ENCODE measurements at places on chromosomes 16 and 17. TPM values are rescaled to one million over a fixed set of nuclear protein-coding genes. Genes with fewer than 3 reads are reported as not detected.
A peak's percentile ranks its signal among the peaks of the same experiment; 100 is the strongest.

DNA sequence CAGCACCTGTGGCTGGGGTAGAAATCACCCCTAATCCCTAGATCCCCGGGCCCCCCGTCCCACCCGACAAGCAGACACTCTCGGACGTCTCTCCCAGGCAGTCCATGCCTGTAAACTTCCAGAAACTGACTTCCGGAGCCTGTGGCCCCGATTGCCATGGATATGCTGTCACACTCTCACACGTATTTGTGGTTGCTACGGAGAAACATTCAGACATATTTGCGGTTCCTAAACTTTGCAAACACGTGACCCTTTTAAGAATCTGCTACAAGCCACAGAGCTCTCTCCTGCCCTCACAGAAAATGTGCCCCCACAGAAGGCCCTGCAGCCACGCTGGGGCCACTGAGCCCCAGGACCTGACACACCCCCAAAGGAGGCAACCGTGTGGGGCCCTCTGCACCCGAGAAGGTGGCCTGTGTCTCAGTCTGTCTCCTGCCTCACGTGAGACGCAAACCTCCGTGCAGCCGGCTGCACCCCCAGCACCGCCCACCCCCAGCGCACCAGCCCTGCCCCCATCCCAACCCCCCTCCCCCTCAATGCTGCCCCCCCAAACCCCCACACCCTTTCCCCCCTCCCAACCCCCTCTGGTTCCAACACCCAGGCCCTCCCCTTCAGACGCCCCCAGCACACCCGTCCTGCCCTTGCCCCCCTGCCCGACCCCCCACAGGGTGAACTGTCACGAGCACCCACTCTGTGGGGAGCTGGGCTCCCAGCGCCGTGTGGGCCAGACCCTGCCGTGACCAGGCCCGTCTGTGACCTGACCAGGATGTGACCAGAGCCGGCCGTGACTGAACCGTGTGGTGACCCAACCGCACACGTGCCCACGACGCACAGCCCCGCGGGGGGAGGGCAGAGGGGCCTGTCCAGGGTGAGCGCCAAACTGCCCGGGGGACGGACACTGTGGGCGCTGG lies 66.3 kb upstream of the METRNL start:
- no peak for DNase-seq

- DNase-seq, result no peak
Measured at GRCh38 chr17:29571486-29571882, 3.0 kb downstream of the TP53I13 start.

DNA sequence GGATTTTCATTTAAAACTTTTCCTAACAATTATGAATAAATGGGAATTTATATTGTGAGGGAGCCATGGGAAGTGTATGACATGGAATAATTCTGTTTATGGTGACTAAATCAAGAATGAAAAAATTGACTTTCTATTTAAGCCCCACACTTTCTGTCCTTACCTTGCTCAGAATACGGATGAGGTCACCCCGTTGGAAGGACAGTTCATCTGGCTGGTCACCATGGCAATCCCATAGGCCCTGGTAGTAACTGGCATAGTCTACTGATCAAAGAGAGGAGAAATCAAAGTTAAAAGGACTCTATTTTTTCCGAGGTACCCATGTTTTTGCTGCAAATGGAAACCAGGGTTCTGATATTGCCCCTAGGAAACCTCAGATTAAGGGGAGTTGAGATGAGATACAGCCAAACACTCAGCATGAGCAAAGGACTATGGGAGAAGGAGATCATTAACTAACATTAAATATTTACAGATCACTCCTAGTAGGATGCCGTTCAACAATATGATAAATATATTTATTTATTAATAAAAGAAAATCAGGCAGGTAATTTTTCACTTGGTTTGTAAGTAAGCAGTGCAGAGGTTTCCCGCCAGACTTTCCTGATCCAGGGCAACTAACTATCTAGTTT lies 54.9 kb downstream of the SNX11 start:
- DNase-seq, result no peak

DNA sequence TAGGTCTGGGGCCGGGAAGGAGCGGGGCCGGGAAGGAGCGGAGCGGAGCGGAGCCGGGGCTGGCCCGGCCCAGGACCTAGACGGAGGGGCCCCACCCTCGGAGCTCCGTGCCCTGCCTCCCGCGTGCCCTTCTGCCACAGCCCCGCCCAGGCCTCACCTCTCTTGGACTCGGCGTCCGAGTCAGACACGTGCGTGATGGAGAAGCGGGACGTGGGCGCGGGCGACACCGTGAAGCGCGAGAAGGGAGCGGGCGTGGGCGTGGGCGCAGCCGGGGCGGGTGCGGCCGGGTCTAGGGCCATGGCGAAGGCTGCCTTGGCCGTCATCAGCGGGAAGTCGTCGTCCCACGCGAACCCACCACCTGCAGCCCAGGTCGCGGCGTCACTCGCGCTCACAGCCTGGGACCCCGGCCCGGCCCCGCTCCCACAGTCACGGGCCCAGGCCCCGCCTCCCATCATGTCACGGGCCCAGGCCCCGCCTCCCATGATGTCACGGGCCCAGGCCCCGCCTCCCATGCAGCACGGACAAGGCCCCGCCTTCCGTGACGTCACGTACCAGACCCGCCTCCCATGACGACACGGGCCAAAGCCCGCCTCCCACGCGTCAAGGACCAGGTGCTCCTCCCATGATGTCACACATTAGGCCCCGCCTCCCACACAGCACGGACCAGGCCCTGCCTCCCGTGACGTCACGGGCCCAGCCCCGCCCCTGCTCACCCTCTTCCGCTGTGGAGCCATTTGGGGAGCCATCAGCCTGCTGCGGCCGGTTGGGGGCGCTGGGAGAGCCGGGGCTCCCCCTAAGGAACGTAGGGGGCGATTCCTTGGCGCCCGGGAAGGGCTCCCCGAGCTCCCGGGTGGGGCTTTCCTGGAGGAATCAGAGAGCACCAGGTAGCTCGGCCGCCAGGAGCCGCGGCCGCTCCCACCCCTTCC lies 45.8 kb upstream of the PVALEF start:
- peak; percentile 93 for DNase-seq

GRCh38 chr17:19714542-19715411 lies 1.6 kb downstream of the SLC47A2 start:
- no peak for DNase-seq

DNA sequence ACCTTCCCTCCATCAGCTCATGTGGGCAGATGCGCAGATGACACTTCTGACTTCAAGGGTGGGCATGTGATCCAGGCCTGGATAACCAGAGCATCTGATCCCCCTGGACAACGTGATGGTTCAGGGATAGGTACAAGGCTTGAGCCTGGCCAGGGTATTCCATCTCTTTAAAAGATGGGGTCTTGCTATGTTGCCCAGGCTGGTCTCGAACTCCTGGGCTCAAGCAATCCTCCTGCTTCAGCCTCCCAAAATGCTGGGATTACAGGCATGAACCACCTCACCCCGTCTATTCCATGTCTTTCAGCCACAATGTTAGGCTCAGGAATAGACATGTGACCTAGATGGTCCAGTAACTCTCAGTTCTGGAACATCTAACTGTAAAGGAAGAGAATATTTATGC lies 20.8 kb downstream of the CRYM start:
- no peak for DNase-seq

- no peak for DNase-seq
Measured at GRCh38 chr17:77686903-77687302, 271.6 kb upstream of the TNRC6C start.

DNA sequence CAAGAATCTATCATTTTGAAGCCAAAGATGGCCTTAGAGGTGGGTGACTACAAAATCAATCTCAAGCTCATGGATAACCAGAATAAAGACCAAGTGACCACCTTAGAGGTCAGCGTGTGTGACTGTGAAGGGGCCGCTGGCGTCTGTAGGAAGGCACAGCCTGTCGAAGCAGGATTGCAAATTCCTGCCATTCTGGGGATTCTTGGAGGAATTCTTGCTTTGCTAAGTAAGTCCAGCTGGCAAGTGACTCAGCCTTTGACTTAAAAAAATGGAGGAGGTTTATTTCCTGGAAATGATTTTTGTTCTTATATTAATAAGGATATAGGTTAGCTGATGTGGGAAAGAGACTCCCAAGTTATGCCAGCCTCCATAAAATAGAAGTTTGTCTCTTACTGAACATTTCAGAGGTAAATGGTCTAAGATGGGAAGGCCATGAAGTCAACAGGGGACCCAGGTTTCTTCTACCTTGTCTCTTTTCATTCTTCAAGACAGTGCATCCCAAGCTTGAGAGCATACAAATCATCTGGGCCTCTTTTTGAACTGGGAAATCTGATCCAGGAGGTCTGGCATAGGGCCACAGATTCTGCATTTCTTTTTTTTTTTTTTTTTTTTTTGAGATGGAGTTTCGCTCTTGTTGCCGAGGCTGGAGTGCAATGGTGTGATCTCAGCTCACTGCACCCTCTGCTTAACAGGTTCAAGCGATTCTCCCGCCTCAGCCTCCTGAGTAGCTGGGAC lies 19.8 kb upstream of the TANGO6 start:
- no peak for DNase-seq

- DNase-seq, result no peak
Measured at GRCh38 chr16:9798474-9798873, 383.8 kb downstream of the GRIN2A start.

DNA sequence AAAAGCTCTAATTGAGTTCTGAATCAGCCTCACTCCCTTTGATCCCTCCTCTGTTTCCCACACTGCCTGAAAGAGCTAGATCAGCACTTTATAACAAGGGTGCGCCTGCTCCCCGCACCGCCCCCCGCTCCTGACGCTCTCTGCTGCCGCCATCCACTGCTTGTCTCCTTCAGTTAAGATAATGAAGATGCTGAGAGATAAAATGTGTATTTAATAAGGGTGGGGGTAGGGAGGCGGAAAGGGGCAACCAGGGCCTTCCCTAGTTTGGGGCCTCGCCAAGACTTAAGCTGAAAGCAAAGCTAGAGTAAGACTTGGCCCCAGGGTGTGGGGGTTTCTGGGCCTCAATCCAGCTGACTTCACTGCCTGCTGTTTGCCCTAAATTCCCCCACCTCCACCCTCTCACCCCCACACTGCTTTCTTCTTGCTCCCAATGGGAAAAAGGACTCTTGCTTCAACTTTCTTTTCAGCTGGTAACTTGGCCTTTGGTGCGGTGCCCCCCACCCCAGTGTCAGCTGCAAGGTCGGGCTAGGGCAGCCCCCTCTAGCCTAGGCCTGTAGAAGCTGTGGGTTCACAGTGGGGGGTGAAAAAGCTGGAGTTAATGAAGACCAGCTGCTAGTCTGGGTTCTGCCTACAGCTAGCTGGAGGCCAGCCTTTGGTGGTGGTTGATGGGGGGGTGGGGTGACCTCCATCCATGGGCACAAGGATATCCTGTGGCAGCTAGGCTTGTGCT lies 1.8 kb upstream of the RARA start:
- DNase-seq, result no peak

DNA sequence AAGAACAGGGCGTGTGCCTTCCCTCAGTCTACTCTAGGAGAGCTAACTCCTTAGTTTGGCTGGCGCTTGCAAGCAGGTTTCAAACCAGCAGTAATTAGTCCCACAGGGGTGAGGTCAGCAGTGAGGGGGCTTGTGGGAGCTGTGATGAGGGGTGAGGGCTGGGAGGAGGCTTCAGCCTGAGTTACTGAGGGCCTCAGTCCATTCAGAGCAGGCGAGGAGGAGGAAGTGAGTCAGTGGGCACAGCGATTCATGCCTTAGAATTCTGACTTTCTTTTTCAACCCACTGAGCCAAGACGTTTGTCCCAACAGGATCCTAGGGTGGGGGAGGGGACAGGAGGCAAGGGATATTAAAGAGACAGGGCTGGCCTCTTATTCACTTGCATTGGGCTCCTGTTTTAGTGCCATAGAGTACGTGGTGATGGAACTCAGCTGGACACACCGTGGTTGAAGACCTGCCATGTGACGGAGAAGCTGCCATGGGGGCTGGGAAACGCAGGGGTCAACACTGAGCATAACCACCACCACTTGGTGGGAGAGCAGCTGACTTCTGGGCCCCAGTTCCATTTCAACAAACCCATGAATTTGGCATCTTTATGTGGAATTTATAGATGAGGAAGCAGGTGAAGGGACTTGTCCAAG lies 8.3 kb upstream of the ITGA3 start:
- peak; percentile 40 for DNase-seq

GRCh38 chr17:49817993-49818392 lies 29.5 kb downstream of the KAT7 start:
- peak; percentile 40 for DNase-seq

DNA sequence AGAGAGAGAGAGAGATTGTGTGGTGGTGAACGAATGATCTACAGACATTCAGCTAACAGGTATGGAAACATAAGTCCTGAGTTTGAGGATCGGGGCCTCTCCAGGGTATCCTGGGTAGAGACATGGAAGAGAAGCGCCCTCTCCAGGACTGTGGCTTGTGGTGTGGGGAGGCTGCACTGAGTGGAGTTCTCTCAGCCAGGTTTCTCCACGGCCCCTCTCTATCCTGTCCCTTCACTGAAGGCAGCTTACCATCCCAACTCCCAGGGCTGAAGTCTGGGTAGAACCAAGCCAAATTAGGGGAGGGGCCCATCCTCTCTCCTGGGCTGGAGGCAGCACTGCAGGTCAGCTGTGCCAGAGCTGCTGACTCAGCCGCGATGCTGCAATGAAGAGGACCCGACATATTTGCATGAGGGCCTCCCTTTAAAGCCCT lies 6.2 kb downstream of the C1QL1 start:
- DNase-seq, result no peak

The ZNF423 gene
- not detected for total RNA-seq

The CPHXL gene
- total RNA-seq, result not detected

The HSD11B2 gene
- total RNA-seq, result 1.1 TPM

The SLC12A3 gene
- total RNA-seq, result not detected

The SLFN12 gene
- 9.1 TPM for total RNA-seq

The TOX3 gene
- total RNA-seq, result not detected

The CD300LB gene
- not detected for total RNA-seq

The RND2 gene
- total RNA-seq, result not detected

Data from activated T-cell treated with anti-CD3 and anti-CD28 coated beads, Interleukin-2, amount 50 U/mL, for 72 hours (primary cell).